ENCODE measurements at places on chromosomes 13 and 19. TPM values are rescaled to one million over a fixed set of nuclear protein-coding genes. Genes with fewer than 3 reads are reported as not detected.

- no peak for DNase-seq
Observed at GRCh38 chr13:80336370-80336769, 4.6 kb downstream of the SPRY2 start.

- no peak for DNase-seq
Observed at GRCh38 chr13:112881656-112882554, 87.1 kb upstream of the MCF2L start.

GRCh38 chr13:94318418-94318817 is 161.1 kb downstream of the DCT start:
- DNase-seq = no peak

DNA sequence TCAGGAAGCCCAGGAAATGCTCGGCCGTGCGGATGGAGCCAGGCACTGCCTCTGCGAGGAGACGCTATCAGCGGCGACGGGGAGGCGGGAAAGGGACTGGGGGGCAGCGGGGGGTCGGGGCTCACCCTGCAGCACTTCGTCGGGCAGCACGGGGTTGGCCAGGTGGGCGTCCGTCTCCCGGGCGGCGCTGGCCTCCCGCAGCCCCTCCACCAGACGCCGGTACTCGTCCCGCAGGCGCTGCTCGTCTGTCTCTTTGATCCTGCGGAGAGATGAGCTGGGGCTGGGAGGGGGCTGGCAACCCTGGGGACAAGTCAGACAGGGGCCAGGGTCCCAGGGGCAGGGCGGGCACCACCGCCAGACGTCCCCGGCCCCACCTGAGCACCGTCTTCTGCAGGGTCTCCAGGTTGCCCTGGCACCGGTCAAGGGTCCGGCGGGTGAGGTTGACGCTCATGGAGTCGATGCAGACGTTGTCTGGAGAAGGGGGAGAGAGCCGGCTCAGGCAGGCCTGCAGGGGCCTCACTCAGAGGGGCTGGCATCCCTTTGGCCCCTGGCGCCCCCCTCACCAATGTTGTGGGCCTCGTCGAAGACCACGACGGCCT is 6.4 kb downstream of the ERCC2 start:
- DNase-seq = no peak

- no peak for DNase-seq
Observed at GRCh38 chr19:15885919-15886318, 12.0 kb downstream of the CYP4F2 start.

DNA sequence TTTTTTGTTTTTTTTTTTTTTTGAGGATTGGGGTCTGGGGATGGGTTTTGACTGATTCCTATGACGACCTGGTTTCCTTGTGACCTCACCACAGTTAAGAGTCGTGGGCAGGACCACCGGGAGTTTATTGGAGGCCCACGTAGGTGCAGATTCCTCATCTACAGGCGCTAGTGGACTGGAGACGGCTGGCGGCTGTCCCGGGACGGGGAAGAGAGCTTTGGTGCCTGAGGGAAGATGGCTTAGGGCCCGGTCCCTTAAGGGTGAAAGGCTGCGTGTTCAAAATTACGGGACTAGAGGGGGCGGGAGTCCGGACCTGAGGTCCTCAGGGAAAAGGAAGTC is 682 bp upstream of the TEAD2 start:
- no peak for DNase-seq

Gene SLC25A41
- 1.0 TPM for polyA plus RNA-seq

Gene CD177
- 0.20 TPM for polyA plus RNA-seq
